H4 (cell line): ENCODE measurements at places on chromosomes 13 and 19.

GRCh38 chr13:99688776-99689175 lies 187.5 kb downstream of the TM9SF2 start:
- DNase-seq = no peak

DNA sequence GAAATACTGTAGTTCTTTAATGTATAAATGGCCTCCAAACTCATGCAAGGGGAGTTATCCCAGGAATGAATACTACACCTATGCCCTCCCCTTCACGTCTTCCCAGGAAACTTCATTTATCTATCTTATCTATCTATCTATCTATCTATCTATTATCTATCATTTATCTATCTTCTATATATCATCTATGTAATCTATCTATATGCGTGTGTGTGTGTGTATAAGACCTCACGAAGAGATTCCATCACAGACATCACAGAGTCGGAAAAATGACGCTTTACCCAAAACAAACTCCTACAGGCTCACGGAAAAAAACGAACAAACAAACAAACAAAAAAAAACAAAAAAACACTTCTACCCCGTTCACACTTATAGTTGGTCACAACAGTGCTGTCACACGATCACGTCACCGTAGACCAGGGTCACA lies 486 bp downstream of the ZNF529 start:
- no peak for DNase-seq

GRCh38 chr13:60226507-60226906 lies 62.8 kb upstream of the DIAPH3 start:
- DNase-seq = no peak

DNA sequence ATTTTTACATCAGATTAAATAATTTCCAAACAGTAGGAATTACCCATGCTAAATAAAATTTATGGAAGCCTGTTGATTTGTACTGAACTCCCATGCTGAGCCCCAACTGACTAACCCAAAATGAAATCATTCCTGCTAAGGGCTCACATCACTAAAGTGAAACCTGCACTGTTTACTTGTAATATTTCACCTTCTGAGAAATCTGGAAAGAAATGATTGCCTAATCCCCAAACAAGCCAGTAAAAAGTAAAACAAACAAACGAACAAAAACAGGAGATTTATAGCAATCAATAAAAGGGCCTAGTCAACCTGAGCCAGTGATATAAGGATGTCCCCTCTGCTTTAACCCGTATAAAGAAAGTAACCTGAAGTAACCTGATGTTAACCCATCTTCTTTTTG lies 1599.8 kb downstream of the OLFM4 start:
- DNase-seq = no peak

DNA sequence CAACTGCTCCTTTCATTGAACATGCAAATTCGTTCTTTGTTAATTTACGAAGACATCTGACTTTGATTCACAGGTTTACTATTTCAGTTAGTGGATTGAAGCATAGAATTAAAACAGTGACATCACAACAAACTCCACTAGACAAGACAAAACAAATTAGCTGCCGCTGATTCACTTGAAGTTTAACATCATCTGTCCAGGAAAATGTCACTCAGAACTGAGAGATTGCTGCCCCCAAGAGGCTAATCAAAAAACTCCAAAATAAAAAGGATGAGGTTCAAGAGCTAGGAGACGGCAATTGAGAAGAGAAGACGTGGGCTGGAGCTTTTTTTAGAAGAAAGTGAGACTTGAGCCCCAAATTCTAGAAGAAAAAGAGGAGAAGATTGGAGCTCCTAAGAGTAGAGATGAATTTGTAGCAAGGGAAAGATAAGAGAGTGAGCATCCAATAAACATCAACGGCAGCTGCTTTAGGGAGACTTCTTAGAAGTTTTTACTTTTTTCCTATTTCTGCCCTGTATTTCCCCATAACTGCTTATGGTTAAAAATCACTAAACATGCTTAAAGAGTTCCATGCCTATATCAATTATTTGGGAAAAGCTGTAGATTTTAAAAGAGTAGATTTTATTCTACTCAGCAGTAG lies 40.8 kb upstream of the TPP2 start:
- peak; percentile 16 for DNase-seq

DNA sequence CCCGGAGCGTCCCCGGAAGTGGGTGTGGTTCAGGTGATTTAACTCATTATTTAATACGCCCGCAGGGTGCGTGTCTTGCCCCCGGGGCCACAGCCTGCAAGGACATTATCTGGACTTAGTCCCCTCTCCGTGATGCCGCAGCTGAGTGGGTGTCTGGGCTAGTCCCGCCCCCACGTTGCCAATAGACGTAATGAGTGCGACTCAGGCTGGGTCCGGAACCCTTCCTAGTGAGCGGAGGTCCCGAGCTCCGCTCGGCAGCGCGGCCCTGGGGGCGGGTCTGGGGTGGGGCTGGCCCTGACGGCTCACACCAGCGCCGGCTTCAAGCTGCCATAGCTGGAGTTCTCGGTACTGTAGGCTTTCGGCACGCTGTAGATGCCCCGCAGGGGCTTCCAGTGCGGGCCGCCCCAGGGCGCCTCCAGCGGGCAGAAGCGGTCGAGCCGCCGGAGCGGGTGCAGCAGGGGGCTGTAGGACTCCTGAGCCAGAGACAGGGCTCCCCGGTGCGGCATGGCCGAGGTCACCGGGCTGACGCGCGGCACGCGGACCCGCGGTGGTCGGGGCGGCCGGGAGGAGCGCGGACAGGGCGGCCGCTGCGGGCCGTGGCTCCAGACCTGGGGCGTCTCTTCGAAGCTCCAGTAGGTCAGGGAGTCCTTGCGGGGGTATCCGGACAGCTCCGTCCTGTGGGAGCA lies 918 bp upstream of the LHB start:
- DNase-seq = peak; percentile 20

DNA sequence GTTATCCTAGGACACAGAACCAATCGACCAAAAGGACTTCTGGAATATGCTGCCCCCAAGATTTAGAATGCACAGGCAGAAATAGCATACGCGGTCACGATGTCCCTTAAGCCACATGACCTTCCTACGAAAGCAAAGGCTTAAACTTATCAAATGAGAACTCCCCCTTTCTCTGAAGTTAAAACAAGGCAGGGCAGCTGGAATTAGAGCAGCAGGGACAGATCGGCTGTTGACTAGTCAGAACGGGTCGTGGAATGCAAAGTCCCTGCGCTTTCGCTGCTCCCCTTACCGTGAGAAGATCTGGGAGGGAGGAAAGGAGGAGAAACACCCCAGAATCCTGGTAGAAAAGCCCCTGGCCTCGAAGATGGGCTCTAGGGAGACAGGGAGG lies 799 bp upstream of the USPL1 start:
- peak; percentile 88 for DNase-seq

GRCh38 chr13:98405107-98405571 lies 171.8 kb downstream of the STK24 start:
- DNase-seq = no peak
